ENCODE measurements at places on chromosomes 1 and 21.

DNA sequence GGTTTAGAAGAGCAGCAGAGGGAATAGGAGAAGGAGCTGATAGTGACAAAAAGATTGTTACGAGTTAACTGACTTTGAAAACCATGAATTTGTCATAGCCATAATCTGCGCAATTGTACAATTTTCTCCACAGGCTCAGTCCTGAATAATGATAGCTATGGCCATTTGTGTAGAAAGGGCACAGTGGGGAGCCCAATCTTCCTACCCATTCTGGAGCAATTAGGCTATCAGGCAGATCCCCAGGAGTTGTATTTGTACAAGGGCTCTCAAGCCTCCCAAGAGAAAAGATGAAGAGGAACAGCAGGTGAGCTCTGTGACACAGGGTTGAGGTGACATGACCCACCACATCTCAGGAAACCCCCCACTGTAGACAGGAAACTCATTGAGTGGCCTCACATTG is 42.1 kb upstream of the SAMD13 start:
- DNase-seq: no peak

DNA sequence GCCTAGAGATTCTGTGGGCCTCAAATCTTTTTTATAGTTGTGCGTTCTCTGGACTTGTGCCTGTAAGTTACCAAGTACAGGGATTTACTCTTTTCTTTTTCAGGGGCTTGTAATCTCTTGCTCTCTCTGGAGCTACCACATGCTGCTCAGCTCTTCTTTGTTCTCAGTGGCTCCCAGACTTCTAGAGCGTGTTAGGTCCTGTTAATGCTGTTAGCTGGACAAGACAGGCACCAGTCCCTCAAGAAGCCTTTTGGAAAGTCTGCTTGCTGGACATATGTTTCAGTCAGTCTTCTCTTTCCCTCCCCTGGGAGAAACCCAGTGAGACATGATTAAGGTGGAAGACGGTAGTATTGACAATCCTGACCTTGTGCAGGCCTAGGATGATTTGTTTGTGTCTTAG is 29.4 kb downstream of the KCNK2 start:
- no peak for DNase-seq

DNA sequence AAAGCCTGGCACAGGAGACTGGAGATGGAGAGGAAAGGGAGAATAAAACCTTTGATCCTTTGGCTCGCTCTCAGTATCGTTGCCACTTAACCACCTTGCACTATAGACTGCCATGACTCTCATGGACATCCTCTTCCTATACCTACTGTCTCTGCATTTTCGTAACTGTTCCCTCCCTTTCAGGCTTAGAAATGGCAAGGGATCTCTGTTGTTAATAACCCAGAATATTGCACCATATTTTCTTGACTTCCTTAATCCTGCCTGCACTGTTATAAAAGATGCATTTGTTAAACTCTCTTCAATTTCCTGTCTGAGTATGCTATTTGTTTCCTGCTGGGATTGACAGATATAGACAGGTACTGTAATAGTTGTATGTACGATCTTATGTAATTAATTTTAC is 38.6 kb downstream of the CYYR1 start:
- no peak for DNase-seq

- no peak for DNase-seq
Observed at GRCh38 chr1:201353186-201353940, 24.1 kb downstream of the TNNT2 start.

DNA sequence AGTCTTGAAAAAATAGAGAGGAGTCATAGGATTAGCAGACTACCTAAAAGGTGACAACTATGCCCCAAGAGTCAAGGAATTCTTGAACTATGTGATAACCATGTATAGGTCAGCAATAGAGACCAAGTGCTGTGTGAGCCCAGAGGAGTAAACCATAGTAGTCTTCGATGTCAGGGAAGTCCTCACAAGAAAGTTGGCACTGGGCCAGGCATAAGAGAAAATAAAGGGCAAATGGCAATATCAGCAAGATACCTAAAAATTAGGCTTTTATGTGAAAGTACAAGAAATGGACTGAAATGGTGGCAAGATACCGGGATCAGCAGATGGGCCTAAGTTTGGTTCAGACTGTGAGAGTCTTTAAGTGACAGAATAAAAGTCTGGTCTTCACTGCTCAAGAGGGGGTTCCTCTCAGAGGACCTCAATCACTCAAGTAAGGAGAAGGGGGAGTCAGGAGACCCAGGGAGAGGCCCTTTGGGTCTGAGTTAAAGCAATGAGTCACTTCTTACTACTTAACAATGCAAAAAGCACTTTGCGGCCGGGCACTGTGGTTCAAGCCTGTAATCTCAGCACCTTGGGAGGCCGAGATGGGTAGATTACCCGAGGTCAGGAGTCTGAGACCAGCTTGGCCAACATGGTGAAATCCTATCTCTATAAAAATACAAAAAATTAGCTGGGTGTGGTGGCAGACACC is 95.0 kb downstream of the TEX35 start:
- no peak for DNase-seq

- peak; percentile 28 for DNase-seq
Observed at GRCh38 chr1:2415801-2416208, 3.4 kb upstream of the PEX10 start.

DNA sequence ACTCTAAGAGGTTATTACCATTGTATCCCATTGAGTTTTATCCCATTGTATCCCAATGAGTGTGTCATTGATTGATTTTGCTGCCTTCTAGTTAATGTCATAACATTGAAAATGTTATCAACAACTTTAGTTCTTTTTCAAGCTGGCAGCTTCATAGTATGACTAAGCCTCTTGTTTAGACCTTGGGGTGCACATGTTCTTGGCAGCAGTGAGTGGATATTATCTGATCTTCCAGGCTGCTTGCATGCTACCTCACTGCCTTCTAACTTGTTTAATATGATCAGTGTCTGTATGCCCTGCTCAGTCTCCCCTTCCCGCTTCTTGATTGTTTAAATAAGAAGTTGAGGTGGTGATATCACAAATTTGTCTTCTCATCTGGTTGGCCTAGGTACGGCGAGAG is 24.6 kb downstream of the NTPCR start:
- no peak for DNase-seq

DNA sequence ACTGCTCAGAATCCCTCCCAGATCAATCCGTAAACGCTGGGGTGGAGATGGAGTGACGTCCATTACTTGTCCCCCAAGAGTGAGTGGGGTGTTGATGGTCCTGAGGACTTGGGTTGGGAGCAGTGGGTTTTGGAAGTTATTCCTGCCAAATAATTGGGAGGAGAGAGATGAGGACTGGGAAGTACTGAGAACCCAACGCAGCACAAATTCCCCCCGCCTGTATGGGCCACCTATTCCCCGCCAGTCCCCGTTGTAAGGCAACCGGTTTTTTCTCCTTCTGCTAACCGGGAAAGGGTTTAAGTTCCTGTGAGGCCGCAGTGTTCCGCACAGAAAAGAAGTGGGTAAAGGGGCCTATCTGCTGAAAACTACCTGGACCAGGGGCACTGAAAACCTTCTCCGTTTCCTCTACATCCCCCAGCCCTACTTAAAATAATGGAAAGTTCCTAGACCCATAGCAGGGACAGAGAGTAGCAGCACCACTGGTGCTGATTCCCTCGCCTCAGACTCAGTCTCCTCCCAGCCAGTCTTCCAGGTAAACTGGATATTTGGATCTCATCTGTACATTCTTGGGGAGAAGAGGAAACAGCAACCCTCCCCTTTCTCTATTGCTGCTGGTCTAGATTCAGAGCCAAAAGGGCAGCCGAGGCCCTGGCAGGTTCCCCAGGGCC is 738 bp downstream of the LURAP1 start:
- no peak for DNase-seq

DNA sequence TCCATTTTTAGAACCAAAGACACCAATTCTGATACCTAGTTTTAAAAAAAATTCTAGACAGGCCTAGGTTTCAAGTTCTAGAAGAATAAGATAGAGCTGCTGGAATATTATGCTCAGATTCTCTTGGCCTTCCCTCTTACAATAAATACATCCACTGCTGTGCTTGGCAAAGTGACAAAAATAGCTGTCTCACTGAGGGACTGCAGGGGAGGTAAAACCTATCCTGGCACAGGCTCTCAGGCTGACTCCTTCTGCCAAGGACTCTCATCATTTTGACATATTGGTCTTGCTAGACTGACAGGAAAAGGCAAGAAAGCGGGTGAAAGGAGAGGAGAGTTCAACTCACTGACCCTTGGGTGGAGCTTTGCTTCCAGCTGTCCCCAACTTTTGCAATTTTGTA is 197.0 kb upstream of the LHX8 start:
- DNase-seq: no peak

DNA sequence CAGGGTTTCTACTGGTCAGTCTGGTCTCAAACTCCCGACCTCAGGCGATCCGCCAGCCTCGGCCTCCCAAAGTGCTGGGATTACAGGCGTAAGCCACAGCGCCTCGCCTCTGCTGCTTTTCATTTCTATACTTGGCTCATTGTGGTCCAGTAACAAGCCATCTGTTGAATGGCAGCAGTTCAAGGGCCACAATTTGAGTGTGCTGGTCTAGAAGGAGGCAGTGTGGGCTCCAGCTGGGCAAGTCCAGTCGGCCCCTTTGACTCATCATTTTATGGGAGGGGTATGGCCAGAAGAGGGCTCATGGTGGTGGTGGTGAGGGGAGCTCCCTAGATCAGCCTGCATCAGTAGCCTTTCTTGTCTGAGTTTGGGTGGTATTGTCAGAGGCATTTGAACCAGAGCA is 33.2 kb downstream of the ATP8B2 start:
- DNase-seq: no peak

All from activated T-helper 1 cell treated with Interleukin-2 at 50 U/mL for 16 hours (primary cell).